Thoracic aorta (tissue), 2 donors: ENCODE measurements at places on chromosomes 2 and 18. TPM values are rescaled to one million over a fixed set of nuclear protein-coding genes. Genes with fewer than 3 reads are reported as not detected.
A peak's percentile ranks its signal among the peaks of the same experiment; 100 is the strongest.

- H3K4me1 ChIP-seq, result peaks cover 17% of the 10 kb centered on the region
- peaks cover 13% of the 10 kb centered on the region for H3K36me3 ChIP-seq
- DNase-seq, result no peak
- H3K27ac ChIP-seq, result no peak overlapping the region
Measured at GRCh38 chr2:231297108-231297908, 98.2 kb upstream of the B3GNT7 start.

DNA sequence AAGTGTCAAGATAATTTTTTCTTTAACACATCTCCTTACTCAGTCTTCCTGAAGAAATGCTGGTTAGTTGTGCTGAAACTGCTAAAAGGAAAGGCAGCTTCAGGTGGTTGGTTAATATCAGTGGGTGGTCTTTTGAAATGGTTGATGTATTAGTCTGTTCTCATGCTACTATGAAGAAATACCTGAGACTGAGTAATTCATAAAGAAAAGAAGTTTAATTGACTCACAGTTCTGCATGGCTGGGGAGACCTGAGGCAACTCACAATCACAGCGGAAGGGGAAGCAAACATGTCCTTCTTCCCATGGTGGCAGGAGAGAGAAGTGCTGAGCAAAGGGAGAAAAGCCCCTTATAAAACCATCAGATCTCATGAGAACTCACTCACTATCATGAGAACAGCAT, 125.9 kb upstream of the CYRIA start:
- H3K4me3 ChIP-seq, result no peak overlapping the region
- no peaks in the 10 kb centered on the region for H3K36me3 ChIP-seq
- H3K4me1 ChIP-seq, result no peaks in the 10 kb centered on the region
- no peak for DNase-seq
- no peaks in the 10 kb centered on the region for H3K27me3 ChIP-seq
- no peak overlapping the region for H3K27ac ChIP-seq

DNA sequence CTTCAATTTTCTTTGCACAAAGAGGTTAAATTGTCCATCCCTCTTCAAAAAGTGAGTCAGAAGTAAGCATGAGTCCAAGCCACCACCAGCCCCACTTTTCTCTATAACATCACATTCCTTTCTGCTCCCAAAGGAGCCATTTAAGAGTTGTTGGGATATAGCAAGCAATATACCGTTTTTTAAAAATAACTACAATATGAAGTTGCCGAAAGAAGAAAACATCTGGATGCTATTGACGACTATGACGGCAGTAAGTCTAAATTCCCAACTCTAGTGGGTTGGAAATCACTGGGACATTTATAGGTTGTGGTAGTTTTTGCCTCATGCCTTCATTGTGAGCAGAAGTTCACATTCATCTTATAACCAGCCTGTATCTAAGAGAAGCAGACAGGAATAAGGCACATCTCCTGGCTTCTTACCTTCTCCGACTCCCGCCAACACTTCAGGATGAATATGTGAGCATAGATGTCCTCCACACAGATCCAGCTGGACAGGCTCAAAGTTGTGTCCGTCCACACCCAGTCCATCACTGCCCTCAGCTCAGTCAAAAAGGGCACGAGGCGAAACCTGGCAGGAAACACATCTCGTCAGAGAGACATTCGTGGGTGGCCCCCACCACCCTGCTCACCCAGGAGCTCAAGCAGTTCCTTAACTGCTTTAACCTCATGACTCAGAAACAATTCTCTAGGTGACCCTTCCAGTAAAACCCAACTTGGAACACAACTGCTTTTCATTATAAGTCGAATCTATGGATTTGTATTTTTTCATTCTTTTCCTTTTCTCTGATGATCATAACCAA, 163.6 kb downstream of the NAPG start:
- no peak overlapping the region for H3K4me3 ChIP-seq
- H3K27me3 ChIP-seq, result no peaks in the 10 kb centered on the region
- DNase-seq, result no peak
- no peak overlapping the region for H3K27ac ChIP-seq
- no peaks in the 10 kb centered on the region for H3K36me3 ChIP-seq

PPP1CB gene
- 326 TPM for total RNA-seq

ZDBF2 gene
- total RNA-seq, result 12.7 TPM

FECH gene
- total RNA-seq, result 34.4 TPM

- H3K4me3 ChIP-seq, result no peak overlapping the region
- H3K27ac ChIP-seq, result no peak overlapping the region
- H3K4me1 ChIP-seq, result no peaks in the 10 kb centered on the region
- peaks cover 27% of the 10 kb centered on the region for H3K36me3 ChIP-seq
Measured at GRCh38 chr2:74877781-74878433, 44.0 kb downstream of the HK2 start.

GRCh38 chr18:76823161-76823538, 793 bp downstream of the ZNF236 start:
- H3K4me3 ChIP-seq, result peak overlapping the region; percentile 81
- H3K4me1 ChIP-seq, result peaks cover 34% of the 10 kb centered on the region
- no peaks in the 10 kb centered on the region for H3K36me3 ChIP-seq
- no peak for DNase-seq

DNA sequence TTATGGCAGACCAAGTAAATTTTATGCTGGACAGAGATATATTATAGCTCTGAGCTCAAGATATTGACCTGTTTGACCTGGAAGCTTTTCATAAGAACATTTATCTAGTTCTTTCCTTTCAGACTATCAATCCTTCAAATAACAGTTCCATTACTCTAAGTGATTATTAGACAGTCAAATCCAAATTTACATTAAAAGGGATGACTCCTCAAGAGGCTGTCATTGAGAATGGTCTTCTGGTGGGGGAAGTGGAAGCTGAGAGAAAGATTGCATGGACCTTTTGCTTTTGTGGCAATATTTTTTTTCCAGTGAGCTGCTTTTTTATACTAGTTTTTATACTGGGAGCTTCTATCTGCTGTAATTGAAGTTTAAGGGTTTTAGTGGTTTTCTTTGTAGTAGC, 14.9 kb upstream of the SERPINB12 start:
- no peaks in the 10 kb centered on the region for H3K4me1 ChIP-seq
- no peaks in the 10 kb centered on the region for H3K36me3 ChIP-seq
